H4 (cell line): ENCODE measurements at places on chromosomes 5 and 9.

- DNase-seq = no peak
Measured at GRCh38 chr5:107372723-107373450, 297.9 kb downstream of the EFNA5 start.

- DNase-seq = no peak
Measured at GRCh38 chr9:8473244-8474020, 673.9 kb upstream of the DMAC1 start.

DNA sequence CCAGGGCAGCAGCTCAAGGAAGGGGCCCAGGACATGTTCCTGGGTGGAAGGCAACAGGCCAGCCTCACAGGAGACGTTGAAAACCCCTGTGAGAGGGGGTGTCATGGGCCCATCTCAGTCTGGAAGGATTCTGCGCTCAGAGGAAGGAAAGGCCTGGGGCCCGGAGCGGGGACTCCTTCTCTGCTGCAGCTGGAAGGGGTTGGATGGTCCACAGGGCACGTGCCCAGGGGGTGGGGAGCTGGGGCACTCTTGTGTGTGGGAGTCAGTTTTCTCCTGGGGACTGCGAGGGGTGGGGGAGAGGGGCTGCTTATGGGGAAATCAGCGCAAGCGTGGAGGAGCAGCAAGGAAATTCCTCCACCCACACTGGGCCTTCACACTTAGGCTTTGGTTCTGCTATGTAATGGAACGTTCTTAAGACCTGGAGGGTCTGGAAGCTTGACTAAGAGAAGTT lies 2.9 kb upstream of the LPCAT1 start:
- DNase-seq = no peak

DNA sequence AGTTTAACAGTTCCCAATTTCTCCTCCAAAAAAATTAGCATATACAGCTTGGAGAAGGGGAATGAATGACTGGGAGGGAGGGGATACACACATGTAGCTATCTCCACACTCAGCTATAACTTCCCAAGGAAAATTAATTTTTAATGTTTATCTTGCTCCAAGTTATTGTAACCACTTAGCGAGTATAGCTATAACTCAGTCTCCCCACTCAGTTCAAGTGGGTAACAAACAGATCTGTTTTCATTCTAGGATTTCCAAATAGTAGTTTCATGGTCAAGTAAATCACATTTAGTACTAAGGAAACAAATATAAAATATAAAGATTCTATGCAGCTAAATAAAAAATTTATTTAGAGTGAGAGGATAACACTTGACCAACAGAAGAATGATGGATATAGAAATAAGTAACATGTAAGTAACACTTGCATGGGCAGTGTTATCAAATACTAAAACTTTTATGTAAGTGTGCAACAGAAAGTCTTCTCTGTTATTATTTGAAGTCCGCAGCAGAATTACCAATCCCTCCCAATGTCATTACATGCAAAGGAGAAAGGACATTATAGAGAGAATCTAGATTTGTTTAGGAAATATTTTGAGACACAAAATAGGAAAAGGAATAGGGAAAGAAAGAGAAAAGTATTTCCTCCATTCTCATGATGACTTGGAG lies 10.2 kb upstream of the NFIB start:
- no peak for DNase-seq

DNA sequence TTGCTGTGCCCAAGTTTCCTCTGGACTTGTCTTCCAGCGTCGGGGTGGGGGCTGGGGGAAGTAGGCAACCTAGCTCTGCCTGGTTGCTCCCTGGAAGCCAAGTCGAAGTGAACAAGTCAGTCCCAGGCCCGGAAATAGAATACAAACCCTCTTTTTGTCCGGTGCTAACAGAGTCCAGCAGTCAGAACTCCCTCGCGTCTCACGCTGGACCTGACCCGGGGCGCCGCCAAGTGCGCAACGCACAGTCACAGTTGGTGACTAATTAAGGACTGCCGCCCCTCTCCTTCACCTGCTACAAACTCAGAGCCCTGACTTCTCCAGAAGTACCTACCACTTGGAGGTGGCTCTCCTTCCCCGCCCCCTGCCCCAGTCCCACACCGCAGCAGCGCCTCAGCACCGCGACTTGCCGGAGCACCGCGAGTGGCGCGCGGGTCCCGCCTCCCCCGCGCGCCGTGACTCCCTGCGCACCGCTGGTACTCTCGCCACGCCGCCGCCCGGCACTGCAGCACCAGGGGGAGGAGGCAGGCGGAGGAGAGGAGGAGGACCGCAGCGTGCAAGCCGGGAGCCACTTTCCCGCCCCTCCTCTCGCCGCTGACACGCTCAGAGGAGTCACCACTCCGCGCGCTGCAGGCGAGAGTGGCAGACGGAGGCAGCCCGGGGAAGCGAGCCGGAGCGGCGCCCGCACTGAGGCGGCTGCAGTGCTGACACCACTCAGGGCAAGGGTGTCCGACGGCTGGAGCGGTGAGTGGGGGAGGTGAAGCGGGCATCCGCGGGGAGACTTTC lies at the start of gene SV2C:
SV2C (plus strand) TSS at position 612 of the 783 bp plus-strand sequence. CDS start 48,368 bp downstream, outside the sequence.
- DNase-seq = no peak

DNA sequence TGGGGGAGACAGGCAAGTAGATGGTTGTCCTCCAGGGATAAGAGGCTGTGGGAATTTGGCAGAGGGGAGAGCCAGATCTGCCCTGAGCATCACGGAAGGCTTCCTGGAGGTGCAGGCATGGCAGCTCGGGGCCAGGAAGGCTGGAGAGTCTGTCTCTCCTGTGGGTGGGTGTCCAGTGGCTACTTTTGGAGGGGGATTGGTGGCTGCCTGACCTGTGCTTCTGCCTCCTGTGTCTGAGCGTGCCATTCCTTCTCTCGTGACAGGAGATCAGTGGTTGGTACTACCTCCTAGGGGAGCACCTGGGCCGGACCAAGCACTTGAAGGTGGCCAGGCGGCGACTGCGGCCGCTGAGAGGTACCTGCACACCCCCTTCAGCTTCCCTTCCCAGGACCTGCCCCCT lies 33.5 kb downstream of the RGS3 start:
- no peak for DNase-seq

DNA sequence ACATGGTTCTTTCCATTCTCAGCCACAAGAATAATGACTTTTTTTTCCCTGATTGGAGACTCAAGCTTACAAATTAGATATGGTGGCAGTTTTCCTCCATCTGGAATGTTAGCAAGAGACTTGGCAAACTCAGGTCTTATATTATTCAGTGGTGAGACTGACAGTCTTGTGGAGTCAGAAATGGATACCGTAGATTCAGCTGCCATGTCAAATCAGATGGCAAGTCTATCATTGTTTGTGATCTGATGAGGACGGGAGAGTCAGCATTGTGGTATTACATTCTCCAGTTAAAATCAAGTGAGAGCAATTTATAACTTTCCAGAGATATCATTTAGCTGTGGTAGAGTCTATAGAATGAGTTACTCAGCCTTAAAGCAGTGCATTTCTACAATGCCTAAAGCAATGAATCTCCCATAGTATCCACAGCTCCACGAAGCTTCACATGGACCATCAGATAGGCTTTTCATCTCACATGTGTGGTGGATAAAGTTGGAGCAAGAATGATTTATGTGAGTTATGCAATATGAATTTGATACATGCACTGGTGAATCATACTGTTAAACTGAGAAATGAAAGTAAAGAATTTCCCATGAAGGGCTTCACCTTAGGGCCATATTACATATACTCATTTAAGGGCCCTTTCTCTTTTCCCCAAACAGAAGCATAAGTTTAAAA lies 430.6 kb downstream of the ZNF608 start:
- no peak for DNase-seq

DNA sequence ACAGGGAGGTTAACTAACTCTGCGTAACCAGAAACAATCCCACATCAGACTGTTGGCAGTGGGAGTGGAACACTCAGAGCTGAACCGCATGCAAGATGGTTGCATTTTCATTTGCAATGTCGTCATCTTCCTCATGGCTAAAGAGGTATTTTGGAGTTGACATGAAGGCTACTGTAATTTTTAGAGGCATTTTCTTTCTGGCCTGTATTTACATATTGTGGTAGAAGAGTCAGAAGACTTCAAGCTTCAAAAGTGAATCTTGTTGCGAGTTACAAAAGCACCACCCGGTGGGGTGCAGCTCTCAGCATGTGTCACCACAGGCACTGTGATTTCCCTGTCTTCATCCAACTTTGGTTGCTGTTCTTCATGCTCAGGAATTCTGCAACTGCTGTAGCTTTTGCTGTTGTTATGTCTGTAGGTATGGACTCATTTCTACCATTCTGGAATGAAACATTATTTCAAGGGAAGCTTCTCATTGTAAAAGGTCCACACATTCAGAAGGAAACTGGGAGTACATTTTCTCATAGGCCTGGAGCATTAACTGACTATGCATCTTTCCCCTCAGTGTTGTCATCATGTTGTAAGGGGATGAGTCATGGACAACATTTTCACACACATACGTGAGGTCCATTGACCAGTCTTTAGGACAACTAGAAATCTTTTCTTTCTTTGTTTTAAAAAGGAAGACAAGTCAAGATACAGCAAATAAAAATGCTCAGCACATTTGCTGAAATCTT lies 35.4 kb upstream of the GDNF start:
- peak; percentile 68 for DNase-seq

DNA sequence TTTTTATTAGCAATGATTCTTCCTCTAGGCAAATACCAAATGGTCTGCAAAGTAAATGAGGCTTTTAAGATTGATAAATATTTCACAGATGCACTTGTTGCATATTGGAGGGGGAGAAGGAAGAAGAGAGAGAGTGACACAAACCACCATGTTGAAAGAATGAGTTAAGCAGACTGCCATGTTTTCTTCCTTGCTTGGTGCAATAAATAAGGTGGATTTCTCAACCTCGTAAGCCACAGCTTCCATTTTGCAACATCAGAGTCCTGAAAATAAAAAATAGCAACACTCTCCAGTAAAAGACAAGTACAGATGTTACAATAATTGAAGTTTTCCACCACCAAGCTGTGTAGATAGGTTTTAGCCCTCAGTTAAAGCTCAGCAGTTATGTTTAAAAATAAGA lies 202.9 kb downstream of the SGCD start:
- DNase-seq = no peak

GRCh38 chr9:100426189-100426529 lies 784 bp upstream of the MSANTD3 start:
- no peak for DNase-seq

- no peak for DNase-seq
Measured at GRCh38 chr9:75551861-75552260, 338.6 kb upstream of the PCSK5 start.

GRCh38 chr5:149211566-149211965 lies 60.1 kb upstream of the AFAP1L1 start:
- DNase-seq = peak; percentile 82

DNA sequence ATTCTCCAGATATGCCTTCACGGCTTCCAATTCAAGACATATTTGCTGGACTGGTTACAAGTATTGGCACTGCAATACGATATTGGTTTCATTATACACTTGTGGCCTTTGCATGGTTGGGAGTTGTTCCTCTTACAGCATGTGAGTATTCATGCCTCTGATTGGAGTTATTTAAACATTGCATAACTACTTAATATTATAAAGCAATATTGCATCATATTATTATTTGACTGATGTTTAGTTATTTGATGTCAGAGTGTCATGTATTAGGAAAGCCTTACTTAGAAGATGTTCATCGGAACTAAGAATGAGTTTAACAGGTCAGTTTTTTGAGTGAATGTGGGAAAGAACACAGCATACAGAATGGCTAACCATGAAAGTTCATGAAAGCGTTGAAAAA lies 28.3 kb downstream of the MARCHF6 start:
- DNase-seq = no peak

DNA sequence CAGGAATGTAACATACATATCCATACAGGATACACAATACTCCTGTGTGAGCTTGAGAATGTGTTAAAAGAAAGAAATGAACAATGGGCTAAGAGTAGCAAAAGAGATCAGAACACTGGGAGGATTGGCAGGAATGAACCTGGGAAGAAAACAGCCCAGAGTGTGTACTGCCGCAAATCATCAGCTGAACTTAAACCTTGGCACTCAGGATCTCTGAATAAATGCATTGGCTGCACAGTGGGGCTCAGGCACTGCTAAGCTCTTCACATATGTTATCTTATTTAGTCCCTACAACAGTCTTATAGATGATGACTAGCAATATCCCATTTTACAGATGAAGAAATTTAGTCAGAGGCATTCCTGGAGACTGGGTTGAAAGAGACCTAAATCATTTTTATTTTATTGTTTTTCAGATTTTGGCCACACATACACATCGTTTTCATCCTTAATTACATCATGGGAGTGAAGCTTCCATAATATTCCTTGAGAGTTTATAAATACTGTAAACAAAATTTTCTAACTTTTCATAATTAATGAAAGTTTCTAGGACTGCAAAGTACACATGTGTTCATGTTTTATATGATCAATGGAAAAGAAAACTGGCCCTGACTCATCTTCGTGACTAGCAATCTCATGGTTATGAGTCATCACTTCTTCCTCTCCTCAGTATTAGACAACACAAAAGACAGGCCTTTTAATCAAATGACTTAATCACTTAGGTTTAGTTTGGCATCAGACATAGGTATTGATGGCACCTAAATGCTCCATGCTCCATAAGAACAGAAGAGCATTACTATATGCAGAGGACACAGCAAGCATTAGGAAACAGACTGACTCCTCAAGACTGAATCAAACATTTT lies 59.2 kb downstream of the CDH18 start:
- DNase-seq = peak; percentile 66

DNA sequence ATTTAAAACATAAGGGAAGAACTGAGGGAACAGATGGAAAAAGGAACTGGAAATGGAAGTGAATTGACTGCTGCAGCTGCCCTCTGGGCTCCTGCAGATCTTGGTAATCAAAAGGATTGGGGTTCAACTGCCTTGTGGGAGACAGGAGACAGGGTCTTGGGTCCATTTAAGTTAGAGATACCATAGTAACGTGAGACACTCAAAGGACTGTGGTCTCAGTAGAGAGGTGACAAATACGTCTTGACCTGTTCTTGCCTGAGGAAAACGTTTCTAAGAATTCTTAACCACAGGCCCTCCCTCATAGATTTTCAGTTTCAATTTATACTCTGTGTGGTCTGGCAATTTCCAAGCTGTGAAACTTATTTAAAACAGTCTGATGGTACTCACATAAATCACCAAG lies 100.8 kb upstream of the DHFR start:
- no peak for DNase-seq

GRCh38 chr5:125525356-125525755 lies 778.9 kb upstream of the ZNF608 start:
- no peak for DNase-seq

GRCh38 chr9:69429281-69429680 lies 104.3 kb downstream of the ENTREP1 start:
- DNase-seq = no peak
